Left ventricle myocardium superior (tissue), 1 donor: ENCODE measurements at places on chromosomes 7 and 10.

- DNase-seq: no peak
Observed at GRCh38 chr7:21948364-21948763, 2.7 kb upstream of the CDCA7L start.

- DNase-seq: no peak
Observed at GRCh38 chr10:130737621-130738020, 573.9 kb downstream of the TCERG1L start.

DNA sequence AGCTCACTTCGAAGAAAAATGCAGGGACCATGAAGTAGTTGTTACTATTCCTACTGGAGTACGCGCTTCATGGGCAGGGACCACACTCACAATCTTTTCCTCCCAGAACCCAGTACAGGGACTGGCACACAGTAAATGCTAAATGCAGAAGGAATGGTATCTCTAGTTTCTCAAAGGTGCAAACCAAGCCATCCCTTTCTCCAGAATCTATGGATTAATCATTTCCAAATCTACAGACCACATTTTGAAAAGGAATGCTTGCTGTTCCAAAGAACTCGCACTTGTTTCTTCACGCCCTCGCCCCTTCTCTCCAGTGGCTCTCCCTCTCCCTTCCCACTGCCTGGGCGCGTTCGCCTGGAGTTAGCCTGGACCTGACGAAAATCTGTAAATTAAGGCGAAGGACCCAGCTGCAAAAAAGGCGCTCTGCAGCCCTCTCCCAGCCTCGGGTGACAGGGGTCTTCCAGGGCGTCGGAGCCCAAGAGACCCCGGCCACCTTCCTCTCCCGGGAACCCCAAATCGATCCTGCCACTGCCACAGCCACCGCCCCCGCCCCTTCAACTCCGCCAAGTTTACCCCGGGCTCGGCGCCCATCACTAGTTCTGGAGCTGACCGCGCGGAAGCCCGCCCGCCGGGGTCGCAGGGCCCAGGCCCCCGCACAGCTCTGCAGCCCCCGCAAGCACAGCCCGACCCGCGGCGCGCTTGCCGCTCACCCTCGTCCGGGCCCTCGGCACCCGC lies 527 bp downstream of the PDIA4 start:
- no peak for DNase-seq

GRCh38 chr7:30148951-30149459 lies 14.2 kb downstream of the MTURN start:
- DNase-seq: no peak

GRCh38 chr7:30224511-30225062 lies 59.8 kb upstream of the ZNRF2 start:
- no peak for DNase-seq

DNA sequence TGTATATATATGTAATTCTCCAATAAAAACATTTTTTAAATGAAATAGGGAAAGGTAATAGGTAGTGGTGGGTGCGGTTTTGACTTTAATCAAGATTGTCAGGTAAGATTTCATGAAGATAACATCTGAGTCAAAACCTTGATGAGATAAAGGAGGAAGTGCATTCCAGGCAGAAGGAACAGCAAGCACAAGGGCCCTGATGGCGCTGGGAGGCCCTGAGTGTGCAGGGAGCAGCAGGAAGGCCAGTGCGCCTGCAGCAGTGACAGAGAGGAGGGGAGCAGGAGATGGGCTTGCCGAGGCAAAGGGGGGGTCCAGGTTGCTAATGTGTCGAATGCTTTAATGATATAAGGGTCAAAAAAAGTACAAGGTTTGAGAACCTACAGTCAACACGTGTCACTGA lies 69.8 kb downstream of the GNA12 start:
- no peak for DNase-seq

DNA sequence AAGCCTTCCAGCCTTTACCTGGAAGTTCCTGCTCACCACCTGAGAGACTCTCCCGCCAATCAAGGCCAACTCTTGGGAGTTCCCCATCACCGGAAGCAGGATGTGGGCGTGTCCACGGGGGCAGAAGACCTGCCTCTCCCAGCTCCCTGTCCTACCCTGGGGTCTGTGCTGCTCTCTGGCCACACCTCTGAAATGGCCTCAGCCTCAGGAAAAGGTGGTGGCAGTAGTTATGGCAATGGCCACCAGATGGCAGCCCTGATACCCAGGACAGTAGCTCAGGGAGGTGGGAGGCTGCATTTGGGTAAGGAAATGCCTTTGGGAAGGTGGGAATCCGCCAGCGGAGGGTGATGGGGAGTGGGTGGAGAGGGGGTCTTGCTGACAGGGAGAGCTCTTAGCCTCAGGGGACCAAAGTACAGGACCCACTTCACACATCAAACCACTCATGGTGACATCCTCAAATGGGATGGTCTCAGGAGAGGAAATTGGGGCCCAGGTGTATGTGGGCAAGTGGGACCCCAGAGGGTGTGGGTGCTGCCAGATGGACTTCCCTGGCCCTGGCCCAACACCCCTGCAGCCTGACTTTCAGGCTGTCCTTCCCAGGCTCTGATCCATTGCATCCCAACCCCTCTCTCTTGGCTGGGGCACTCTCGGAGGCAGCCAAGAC lies 33.9 kb downstream of the KAZALD1 start:
- peak; percentile 77 for DNase-seq

- DNase-seq: no peak
Observed at GRCh38 chr10:128577958-128578750, 451.9 kb upstream of the MKI67 start.

- DNase-seq: no peak
Observed at GRCh38 chr7:105853931-105854419, 22.4 kb downstream of the ATXN7L1 start.

DNA sequence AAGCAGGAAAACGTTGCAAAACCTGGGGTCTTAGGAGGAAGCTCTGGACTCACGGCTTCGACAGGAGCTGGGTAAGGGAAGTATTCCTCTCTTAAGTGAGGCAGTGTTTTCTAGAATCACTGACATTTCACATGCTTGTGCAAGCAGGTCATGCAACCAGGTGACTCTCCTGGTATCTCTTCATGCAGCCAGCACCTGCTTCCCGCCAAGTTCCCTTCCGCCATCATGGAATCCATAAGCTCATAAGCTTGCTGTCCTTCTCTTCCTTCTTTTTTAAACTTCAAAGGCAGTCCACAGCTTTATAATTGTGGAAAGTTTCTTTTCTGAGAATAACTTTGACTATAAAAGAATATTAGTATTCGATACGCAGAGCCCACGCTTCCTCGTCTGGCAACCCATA lies 256.1 kb downstream of the TCERG1L start:
- no peak for DNase-seq

GRCh38 chr10:97919012-97919411 lies 69.4 kb downstream of the GOLGA7B start:
- DNase-seq: no peak

DNA sequence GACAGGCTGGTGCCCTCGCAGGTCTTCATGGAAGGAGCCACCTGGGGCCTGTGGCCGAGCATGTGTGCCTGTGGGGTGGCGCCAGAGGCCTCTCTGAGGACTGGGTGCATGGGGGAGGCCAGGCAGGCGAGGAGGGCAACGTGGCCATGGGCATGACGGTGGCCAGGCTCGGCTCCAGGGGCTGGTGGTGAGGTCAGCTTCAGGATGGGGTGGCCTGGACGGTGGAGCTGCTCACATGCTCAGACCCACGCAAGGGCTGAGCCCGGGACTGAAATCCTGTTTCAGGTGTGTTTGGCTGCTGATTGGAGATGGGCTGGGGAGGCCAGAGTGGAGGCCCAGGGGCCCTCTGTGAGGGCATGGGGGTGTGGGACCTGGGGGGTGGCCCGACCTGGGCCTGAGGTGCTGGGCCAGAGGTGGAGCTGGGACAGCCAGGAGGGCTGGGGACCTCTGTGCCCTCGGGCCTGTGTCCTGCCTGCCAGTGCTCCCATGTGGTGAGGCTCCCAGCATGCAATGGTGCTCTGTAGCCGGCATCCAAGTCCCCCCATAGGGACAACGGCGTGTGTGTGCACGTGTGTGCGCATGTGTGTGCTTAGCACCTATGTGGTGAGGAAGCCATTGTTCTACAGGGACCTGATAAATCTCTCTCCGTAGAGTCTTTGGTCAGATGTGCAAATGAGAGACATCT lies 71.1 kb downstream of the INPP5A start:
- no peak for DNase-seq

GRCh38 chr7:111071556-111071955 lies 19.4 kb upstream of the LRRN3 start:
- no peak for DNase-seq

- no peak for DNase-seq
Observed at GRCh38 chr10:86070278-86070677, 296.3 kb downstream of the GRID1 start.

DNA sequence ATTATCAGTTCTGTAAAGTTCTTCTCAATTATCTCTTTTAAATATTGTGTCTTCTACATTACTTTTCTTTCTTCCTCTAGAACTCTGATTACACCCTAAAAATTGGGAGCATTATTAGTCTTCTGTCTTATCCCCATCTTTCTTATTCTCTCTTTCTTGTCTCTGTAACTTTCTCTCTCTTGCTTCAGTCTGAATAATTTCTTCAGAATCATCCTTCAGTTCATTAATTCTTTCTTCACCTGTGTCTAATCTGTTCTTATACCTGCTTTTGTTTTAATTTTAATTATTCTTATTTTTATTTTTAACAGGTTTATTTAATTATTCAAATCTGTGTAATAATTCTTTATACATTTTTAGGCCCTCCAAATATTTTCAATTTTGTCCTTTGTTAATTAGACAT lies 114.3 kb downstream of the GATA3 start:
- no peak for DNase-seq

GRCh38 chr7:139421123-139421522 lies 61.4 kb downstream of the LUC7L2 start:
- no peak for DNase-seq

- no peak for DNase-seq
Observed at GRCh38 chr10:98967601-98968000, 268.1 kb downstream of the HPSE2 start.

DNA sequence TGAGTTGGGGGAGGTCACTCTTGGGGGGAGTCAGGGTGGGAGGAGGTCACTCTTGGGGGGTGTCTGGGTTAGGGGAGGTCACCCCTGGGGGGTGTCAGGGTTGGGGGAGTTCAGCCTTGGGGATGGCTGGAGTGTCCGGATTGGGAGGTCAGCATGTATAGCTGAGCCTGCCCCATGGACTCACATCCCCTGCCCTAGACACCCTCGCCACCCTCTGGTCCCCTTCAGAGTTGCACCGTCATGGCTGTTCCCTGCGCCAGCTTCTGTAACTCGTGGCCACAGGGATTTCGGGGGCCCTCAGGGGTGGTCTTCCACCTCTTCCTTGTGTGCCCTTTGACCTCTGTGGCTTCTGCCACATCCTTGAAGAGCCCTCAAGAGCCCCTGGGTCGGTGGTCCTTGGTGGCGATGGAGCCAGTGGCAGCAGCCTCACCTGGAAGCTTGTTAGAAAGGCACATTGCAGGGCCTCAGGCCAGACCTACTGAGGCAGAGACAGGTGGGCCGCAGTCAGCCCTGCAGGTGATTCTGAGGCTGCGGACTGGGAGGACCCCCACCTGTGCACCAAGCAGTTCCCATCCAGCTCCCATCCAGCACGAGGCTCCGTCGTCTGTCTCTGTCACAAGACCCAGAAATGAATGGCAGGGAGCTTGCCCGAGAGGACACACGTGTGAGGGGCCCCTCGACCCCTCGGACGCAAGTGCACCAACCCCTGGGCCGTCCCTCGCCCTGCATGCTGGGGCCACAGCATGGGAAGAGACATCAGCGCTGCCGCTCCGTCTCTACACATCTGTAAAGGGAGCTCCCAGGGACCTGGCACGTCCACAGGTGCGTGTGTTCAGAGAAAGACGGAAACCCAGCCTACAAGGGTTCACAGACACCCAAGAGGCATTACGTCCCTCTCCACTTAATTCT lies 44.7 kb upstream of the SUN1 start:
- no peak for DNase-seq

DNA sequence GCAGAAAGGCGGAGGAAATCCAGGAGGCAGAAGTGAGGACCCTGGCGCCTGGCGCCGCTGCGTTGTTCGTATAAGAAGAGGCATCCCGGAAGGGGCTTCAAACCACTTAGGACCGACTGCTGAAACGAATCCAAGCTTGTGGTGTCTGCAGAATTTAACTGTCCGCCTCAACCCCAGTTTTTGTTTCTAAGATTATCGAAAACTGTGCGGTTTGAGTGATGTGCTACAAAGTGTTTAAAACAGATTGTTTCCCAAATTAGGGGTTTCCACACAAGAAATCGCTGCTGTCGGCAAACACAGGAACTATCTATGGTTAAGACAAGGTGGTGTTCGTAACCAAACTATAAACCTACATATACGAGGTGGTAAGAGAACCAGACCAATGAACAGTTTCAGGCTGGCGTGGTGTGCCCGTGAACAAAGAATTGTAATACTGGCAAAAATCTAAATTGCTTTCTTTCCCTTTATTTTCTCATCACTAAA lies 835 bp upstream of the DGKI start:
- no peak for DNase-seq

GRCh38 chr7:69615685-69616084 lies 17.4 kb downstream of the AUTS2 start:
- DNase-seq: no peak

DNA sequence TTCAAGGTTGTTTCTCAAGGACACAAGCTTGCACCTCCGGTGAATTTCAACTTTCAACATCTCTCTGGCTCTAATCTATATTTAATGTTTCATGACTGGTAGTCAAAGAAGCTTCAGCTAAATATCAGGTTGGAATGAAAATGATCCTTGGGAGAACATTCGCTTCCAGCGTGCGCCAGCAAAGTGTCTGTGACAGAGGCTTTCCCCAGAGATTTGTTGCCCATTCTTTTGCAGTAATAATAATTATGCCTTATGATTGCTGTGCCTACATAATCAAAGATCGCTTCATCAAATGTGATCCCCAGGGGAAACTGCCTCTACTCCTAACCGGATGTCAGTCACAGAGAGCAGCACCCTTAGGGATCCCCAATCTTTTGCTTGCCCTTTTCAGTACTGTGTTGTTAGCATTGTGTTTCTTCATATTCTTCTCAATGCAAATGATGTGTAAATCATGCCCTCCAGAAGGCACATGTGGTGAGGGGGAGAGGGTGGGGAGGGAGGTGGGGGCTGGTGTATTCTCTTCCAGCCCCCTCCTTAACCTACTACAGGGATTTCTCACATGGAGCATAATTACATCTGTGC lies 30.5 kb downstream of the FZD1 start:
- DNase-seq: no peak

DNA sequence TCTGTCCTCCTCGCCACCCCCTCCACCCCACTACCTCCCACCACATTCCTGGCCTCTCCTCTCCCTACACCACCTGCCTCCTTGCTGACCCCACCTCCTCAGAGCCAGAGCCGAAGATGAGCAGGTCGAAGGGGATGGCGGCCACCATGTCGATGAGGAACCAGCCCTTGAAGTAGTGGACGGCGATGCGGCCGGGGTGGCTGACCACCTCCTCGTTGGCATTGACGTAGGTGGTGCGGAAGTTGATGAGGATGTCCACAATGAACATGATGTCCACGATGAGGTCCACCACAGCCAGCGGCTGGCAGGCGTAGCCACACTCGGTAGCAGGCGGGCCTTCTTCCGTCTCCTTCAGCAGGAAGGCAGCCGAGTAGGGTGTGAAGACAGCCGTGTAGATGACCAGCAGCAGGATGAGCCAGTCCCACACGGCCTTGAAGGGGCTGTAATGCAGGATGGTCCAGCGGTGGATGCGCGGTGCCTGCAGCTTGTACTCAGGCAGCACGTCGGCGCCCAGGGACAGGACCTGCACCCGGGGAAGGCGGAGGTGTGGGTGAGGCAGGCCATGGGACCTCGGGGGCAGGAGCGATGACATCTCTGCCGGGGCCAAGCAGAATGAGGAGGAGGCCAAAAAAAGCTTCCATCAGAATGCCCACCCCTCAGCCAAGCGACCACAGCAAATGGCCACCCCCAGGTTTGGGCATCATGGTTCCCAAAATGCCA lies 25.6 kb downstream of the KCNH2 start:
- DNase-seq: no peak
